ENCODE measurements at places on chromosomes 13 and 19.

GRCh38 chr19:38483016-38483630 lies 49.6 kb downstream of the RYR1 start:
- no peak for DNase-seq

GRCh38 chr13:33017323-33017929 lies 1.2 kb downstream of the KL start:
- peak; percentile 31 for DNase-seq

DNA sequence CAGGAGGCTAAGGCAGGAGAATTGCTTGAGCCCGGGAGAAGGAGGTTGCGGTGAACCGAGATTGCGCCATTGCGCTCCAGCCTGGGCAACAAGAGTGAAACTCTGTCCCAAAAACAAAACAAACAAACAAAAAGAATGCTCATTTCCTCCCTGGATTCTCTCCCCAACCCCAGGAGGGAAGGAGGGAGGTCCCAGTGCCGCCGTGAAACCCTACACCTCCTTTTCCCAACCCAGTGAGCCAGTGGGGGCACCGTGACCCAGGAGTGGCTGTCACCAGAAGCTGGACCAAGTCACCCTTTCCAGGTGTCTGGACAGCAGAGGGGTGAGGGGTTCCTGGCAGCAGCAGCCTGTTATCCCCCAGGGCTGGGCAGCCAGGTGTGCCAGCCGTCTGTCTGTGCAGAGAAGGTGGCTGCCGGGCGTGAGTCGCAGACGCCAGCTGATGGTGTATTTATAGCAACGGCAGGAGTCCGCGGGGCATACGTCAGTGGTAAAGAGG lies 23.5 kb downstream of the NFIC start:
- DNase-seq = no peak

GRCh38 chr13:20654156-20654555 lies 49.3 kb upstream of the IL17D start:
- no peak for DNase-seq

DNA sequence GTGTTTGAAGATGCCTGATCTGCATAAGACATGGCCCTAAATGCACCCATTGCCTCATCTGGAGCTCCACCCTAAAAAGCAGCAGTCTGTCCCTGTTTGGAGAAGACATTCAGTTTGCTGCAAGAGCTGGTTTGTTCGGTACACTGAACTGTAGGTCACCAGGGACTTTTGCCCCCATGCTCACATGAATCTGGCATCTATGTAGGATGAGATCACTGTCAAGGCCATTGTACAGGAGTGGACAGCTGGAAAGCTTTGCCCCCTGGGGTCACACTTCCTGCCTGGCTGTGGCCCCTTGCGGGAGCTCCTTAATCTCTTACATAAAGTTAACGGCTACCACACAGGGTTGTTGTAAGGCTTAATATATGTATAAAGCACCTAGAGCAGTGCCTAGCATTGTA lies 73.0 kb downstream of the IPO5 start:
- DNase-seq = no peak

GRCh38 chr19:43625918-43626579 lies 6.6 kb upstream of the ZNF428 start:
- peak; percentile 37 for DNase-seq

GRCh38 chr13:114230117-114230516 lies 4.6 kb upstream of the CDC16 start:
- DNase-seq = no peak

GRCh38 chr13:66563076-66563475 lies 667.1 kb downstream of the PCDH9 start:
- DNase-seq = no peak

DNA sequence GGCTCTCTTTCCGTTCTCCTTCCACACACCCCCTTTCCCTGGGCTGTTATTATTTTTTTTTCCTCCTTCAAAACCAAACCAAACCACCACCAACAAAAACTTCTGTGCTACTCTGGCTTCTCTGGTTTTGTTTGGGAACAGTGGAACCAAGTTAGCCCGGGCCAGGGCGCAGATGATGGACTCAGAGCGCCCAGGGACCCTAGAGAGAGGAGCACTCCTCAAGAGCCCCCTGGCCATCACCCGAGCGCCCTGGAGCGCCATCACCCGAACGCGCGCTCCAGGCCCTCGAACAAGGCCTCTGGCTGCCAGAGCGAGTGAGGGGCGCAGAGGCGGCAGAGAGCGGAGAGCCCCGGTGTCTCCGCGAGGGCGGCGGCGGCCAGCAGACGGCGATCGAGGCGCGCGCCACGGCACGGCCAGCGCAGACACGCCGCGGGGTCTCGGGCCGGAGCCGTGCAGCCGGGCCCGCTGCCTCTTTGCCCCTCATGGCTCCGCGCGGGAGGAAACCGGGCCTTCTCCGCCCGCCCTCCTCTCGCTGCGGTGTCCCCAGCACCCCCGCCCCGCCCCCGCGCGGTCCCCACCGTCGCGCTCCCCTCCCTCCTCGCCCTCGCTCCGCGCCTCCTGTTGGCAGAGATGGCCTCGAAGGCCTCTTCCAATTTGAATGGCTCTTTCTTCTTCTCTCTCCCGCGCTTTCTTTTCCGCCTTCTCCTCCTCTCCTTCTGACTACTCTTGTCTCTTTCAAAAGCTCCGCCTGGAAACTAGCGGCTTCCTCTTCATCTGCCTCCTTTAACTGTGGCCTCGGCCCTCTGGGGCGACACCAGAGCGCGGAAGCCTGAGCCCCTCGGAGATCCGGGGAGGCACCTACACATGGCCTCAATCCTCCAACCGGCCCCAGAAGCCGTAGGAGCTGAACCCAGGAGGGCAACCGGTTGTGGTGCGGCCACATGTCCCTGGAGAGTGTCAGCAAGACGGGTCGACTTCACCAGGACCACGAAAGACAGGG lies 4.1 kb upstream of the SOX1 start:
- no peak for DNase-seq

GRCh38 chr13:84086847-84087162 lies 204.5 kb upstream of the SLITRK1 start:
- no peak for DNase-seq

DNA sequence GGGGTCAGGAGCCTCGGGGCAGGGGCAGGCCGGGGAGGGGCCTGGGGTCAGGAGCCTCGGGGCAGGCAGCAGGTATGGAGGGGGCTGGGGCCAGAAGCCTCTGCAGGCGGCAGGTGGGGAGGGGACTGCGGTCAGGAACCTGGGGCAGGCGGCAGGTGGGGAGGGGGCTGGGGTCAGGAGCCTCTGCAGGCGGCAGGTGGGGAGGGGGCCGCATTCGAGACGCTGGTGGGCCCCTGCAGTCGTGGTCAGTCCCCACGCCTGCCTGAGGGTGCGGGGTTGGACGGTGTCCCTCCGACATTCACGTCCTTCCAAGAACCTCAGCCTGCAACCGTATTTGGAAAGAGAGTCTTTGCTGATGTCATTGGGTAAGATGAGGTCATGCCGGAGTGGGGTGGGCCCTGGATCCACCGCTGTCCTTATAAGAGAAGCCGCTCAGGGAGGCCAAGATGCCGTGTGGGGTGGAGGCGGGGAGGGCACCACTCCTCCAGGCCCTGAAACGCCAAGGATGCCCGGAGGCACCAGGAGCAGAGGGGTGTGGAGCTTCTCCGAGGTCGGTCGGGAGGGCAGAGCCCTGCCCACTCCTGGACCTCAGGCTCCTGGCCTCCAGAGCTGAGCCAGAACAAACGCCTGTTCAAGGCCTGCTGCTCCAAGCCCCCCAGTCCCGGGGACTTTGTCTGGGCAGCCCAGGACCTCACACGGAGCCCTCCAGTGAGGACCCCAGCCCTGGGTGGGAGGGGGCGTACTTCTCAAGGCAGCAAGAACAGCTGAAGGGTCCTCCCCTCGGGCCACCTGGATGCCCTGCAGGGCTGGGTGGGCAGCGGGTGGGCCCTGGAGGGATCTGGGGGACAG lies 30.1 kb downstream of the PIP5K1C start:
- DNase-seq = no peak

GRCh38 chr13:44068737-44069136 lies 189.0 kb downstream of the LACC1 start:
- DNase-seq = no peak

DNA sequence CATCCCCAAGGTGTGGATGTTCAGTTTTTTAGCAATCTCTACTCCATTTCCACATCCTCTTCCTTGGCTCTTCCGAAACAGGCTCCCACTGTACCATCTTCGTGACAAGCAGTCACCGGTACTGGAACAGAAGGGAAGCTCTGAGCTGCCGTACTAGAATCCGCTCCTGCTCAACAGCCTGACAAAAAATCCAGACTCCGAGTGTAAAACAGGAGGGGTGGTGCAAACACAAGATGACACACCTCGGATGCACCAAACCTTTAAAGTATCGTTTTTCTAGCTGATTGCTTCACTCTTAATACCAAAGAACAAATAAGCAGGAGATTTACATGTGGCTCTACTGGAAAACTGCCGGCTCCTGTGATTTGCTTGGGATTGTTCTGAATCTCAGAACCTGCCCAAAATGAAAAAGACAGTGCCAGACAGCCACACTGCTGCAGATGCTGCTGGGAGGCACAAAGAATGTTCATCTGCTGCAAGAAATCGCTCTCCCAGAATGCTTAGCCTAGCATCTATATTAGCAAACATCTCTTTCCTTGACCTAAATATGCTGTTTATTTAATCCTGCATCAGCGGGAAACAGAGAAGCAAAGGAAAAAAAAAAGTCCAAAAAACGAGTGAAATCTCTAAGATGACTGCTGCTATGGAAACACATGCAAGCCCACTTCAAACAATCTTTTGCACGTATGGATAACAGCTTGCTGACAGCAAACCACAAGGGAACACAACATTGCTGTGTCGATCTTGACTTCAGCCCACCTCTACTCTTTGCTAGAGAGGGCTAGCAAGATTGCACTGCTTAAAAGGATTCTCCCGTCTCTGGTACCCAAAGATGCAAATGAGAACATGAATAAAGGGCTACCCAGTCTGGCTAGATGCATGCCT lies 38.0 kb upstream of the DOCK9 start:
- DNase-seq = no peak

- no peak for DNase-seq
Observed at GRCh38 chr13:85197431-85197830, 601.8 kb downstream of the SLITRK6 start.

DNA sequence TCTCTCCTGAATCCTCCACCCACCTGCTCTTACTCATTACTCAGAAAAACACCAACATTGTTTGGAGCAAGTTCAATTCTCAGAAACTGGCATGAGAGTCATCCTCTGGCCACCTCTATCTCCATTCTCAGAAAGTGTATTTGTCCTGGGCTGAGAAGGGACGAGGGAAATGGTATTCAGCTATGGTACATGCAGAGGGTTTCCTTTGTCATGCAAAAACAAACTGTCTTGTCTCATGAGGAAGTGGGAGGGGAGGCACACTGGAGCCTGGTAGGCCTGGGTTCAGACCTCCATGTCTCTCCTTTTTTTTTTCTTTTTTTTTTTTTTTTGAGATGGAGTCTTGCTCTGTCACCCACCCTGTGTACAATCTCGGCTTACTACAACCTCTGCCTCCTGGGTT lies 31.9 kb upstream of the LILRA2 start:
- no peak for DNase-seq

- DNase-seq = peak; percentile 30
Observed at GRCh38 chr19:38047049-38047438, 140.0 kb downstream of the SIPA1L3 start.

DNA sequence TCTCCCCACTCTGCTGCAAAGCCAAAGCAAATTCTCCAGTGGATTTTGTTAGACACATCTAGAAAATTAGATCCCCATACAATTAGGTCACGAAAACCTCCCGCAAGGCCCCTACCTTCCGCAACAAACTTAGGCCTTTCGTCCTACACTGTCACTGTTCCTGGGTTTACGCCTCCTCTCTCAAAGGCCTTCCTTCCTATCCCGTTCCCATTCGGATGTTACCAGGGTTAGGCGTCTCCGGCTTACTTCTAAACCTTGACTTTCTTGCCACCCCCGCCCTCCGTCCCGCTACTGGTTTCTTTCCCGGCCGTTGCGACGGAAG lies 754 bp downstream of the RNF6 start:
- no peak for DNase-seq

GRCh38 chr19:48962029-48962848 lies 2.9 kb upstream of the FTL start:
- peak; percentile 77 for DNase-seq

DNA sequence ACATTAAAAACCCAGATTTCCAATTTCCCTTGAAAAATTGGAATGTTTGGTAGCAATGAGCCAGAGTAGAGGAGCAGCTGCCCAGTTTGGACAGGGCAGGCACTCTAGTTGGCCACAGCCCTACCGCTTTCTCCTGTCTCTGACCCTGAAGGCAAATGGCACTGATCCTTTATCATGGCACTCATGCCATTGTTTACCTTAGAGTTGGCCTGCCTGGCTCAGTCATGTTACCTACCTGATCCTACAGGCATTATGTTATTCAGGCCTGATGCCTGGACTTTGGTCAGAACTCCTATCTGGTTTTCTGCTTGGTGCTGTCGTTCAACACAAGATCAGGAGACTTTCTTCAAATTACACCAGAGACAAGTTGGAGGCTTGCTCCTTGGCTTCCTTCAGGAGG lies 24.9 kb upstream of the TDRD3 start:
- no peak for DNase-seq

- DNase-seq = no peak
Observed at GRCh38 chr19:12841094-12841493, 2.8 kb downstream of the MAST1 start.

- DNase-seq = peak; percentile 99
Observed at GRCh38 chr19:53867225-53868090, at the start of gene MYADM. MYADM (plus strand) TSS chr19:53867883; CDS start chr19:53873530, 5,647 bp downstream.

GRCh38 chr13:23325191-23325590 lies 108.3 kb downstream of the SACS start:
- DNase-seq = no peak

DNA sequence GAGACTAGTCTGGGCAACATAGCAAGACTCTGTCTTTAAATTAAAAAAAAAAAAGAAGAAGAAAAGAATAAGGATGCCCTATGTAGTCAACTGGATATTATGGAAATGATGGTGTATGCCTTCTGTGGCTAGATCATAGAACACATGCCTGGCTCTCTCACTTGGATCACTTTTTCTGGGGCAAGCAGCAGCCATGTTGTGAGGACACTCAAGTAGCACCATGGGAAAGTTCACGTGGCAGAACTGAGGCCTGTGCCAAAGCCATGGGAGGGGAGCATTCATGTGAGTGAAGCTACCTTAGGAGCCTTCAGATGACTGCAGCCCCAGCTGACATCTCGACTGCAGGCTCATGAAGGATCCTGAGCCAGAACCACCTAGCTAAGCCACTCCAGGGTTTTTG lies 12.0 kb downstream of the PLAUR start:
- no peak for DNase-seq

- DNase-seq = no peak
Observed at GRCh38 chr13:51630288-51630615, 46.0 kb downstream of the WDFY2 start.

GRCh38 chr13:90238413-90238812 lies 1109.1 kb upstream of the MIR17HG start:
- no peak for DNase-seq

DNA sequence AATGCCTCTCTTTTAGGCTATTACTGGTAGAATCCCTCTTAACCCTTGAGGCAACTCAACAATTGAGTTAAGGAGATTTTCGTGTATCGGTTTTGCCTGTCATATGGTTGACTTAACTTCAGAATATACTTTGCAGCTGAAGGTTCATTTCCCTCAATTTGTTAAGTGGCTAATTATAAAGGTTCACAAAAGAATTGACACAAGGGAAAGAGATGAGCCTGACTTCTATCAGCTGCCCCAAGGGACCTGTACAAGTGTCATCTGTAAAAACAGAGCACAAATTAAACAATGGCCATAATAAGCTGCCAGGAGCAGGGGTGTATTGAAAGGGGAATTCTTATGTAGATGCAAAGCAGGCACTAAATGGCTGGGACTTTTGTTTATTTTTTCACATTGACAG lies 334.8 kb upstream of the OBI1 start:
- no peak for DNase-seq

Data from activated naive CD8-positive, alpha-beta T cell treated with anti-CD3 and anti-CD28 coated beads, Interleukin-2, amount 50 U/mL, for 24 hours (primary cell).